ENCODE measurements at places on chromosomes 12 and 14. TPM values are rescaled to one million over a fixed set of nuclear protein-coding genes. Genes with fewer than 3 reads are reported as not detected.

GRCh38 chr12:80170915-80171314 lies 71.6 kb downstream of the OTOGL start:
- DNase-seq = no peak

DNA sequence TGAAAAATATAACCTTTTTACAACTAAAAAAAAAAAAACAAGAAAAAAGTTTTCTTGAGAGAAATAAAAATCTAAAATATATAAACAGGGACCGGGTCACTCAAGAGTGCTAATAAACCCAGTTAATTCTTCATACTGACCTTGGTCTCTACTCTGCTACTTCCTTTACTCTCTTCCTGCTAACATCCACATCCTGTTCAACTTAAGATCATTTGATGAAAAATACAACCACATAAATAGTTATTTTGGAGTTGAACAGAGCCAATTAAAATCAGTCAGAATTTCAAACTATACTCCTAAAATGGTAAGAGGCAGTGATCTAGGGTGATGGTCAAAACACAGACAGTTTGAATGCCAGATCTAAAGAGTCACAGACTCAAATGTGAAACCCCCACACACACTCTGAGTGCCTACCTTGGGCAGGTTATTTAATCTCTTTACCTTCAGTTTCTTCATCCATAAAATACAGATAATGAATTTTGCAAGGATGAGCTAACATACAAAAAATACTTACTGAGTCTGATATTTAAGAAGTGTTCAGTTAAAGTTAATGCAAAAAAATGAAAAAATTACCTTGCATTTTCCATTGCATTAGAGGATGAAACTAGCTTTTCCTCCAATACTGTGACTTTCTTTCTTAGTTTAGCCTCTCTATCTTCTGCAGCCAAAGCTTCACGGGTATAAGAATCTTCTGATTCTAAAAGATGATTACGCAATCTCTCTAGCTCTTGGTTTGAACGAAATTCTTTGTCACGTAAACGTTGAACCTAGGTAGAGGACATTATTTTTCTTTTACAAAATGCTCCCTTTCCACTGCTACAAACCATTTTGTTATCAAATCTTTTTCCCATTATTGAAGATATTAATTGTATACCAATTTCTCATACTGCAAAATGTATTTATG lies 40.9 kb downstream of the TRIP11 start:
- no peak for DNase-seq

GRCh38 chr14:86533834-86534233 lies 1003.9 kb downstream of the FLRT2 start:
- DNase-seq = no peak

GRCh38 chr14:64463195-64463594 lies 2.1 kb upstream of the AKAP5 start:
- DNase-seq = no peak

DNA sequence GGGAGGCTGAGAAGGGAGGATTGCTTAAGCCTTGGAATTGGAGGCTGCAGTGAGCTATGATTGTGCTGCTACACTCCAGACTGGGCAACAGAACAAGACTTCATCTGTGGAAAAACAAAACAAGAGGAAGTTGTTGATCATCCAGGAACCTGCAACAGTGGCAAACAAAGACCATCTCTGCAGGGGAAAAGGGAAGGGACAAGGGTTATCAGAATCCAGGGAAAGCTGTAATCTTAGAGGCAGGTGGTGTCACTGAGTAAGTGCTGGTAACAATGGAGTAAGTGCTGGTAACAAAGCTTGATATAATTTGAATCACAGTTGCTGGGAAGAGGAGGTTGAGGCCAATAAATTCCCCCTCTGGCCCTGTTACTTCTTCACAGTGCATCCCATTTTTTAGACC lies 27.5 kb upstream of the DCN start:
- DNase-seq = no peak

DNA sequence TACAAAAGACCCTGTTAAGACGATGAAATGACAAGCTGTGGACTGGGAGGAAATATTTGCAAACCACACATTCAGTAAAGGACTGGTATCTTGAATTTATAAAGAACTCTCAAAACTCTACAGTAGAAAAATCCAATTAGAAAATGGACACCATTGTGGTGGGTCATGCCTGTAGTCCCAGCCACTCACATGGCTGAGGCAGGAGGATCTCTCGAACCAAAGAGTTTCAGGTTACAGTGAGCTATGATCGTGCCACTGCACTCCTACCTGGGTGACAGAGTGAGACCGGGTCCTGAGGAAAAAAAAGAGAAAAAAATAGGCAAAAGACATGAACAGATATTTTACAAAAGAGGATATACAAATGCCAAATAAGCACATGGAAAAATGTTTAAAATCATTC lies 41.9 kb downstream of the TTC6 start:
- no peak for DNase-seq

- no peak for DNase-seq
Measured at GRCh38 chr12:70571029-70571428, 66.2 kb downstream of the PTPRB start.

GRCh38 chr12:99450036-99450630 lies 197.4 kb upstream of the GARIN6 start:
- DNase-seq = no peak

GRCh38 chr14:77145975-77146740 lies 4.6 kb upstream of the ZDHHC22 start:
- DNase-seq = no peak

DNA sequence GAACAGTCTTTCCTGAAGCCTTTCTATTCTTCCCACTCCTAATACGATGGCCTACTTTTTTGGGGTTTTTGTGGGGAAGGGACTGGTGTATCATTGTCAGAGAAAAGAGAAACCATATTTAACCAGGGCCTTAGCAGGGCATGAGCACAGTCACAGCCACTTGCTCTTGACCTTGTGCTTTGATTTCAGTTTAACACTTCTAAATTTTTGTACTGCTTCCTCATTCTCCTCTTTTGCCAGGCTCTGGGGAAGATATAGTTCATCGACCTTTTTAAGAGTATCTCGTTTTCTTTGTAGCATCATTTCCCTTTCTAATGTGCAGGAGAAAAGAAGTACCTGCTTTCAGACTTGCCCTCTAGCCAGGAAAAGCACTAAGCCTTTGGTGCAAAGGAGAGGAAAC lies 2.2 kb downstream of the ZBTB1 start:
- no peak for DNase-seq

Gene CLEC4A
- total RNA-seq = 1.9 TPM

Gene RASSF8
- total RNA-seq = 0.98 TPM

Gene CCDC175
- total RNA-seq = not detected

Gene KRT85
- not detected for total RNA-seq

Data from T-cell (primary cell).